ENCODE measurements at places on chromosomes 16 and 17. TPM values are rescaled to one million over a fixed set of nuclear protein-coding genes. Genes with fewer than 3 reads are reported as not detected.
A peak's percentile ranks its signal among the peaks of the same experiment; 100 is the strongest.

Gene PERCC1
- 0.25 TPM for total RNA-seq

GRCh38 chr17:71980171-71980570, 140.6 kb upstream of the SOX9 start:
- H3K4me3 ChIP-seq: no peak overlapping the region
- H3K4me1 ChIP-seq: no peaks in the 10 kb centered on the region
- H3K36me3 ChIP-seq: no peaks in the 10 kb centered on the region
- no peak for DNase-seq

Gene KATNIP
- 10.1 TPM for total RNA-seq

DNA sequence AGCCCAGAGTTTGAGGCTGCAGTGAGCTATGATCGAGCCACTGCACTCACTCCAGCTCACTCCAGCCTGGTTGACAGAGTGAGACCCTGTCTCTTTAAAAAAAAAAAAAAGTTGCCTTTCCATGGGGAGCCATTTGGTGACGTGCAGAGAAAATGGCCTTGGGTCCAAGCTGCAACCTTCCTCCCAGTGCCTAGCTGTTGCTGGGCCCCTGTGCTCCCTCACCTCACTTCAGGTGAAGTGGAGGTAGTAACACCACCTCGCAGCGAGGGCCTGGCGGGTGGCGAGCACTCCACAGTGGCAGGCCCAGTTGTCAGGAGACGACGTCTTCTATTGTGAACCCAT, 17.4 kb downstream of the SYT17 start:
- H3K27me3 ChIP-seq: peaks cover 11% of the 10 kb centered on the region
- H3K27ac ChIP-seq: no peak overlapping the region
- no peak overlapping the region for H3K4me3 ChIP-seq
- peaks cover 2% of the 10 kb centered on the region for H3K36me3 ChIP-seq
- no peak for DNase-seq

Gene CACNB1
- total RNA-seq: 12.7 TPM

GRCh38 chr16:59108374-59108773, 374.3 kb upstream of the GOT2 start:
- H3K4me3 ChIP-seq: no peak overlapping the region
- no peak overlapping the region for H3K27ac ChIP-seq
- DNase-seq: no peak
- H3K4me1 ChIP-seq: no peaks in the 10 kb centered on the region
- H3K27me3 ChIP-seq: no peaks in the 10 kb centered on the region

- H3K27ac ChIP-seq: peak overlapping the region; percentile 38
- peaks cover 5% of the 10 kb centered on the region for H3K27me3 ChIP-seq
- H3K4me1 ChIP-seq: peaks cover 16% of the 10 kb centered on the region
Measured at GRCh38 chr17:48478224-48479013, 48.4 kb upstream of the SKAP1 start.

Gene MYCBPAP
- 0.56 TPM for total RNA-seq

Gene PRR14
- 90.1 TPM for total RNA-seq

Gene ZNF597
- total RNA-seq: 2.7 TPM

- no peaks in the 10 kb centered on the region for H3K36me3 ChIP-seq
- no peaks in the 10 kb centered on the region for H3K27me3 ChIP-seq
- DNase-seq: no peak
- H3K4me3 ChIP-seq: no peak overlapping the region
- H3K4me1 ChIP-seq: no peaks in the 10 kb centered on the region
- H3K27ac ChIP-seq: no peak overlapping the region
Measured at GRCh38 chr17:78601577-78602190, 24.5 kb upstream of the DNAH17 start.

- no peak overlapping the region for H3K27ac ChIP-seq
- H3K4me1 ChIP-seq: peaks cover 5% of the 10 kb centered on the region
- H3K27me3 ChIP-seq: peaks cover 62% of the 10 kb centered on the region
- no peak overlapping the region for H3K4me3 ChIP-seq
Measured at GRCh38 chr17:44653954-44654353, 2.3 kb upstream of the MEIOC start.

GRCh38 chr17:57016764-57017116, 38.8 kb downstream of the SCPEP1 start:
- no peaks in the 10 kb centered on the region for H3K4me1 ChIP-seq
- peaks cover 4% of the 10 kb centered on the region for H3K27me3 ChIP-seq
- H3K4me3 ChIP-seq: no peak overlapping the region
- H3K36me3 ChIP-seq: no peaks in the 10 kb centered on the region
- DNase-seq: no peak

Gene MPDU1
- total RNA-seq: 72.8 TPM

DNA sequence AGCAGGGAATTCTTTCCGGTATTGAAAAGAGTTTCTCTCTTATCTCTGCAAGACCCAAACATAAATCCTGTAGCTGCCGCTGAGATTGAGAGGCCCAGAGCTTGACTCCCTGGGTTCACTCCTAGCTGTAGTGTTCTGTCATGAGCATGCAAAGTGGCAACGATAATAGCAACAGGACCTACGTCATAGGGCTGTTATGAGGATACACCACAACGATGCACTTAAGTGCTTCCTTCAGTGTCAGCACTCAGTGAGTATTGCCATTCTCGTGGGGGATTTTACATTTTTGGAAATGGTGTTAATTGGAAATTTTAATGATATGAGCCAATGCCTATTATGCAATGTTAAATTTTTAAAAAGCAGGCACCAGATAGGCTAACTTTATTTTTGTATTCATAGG, 199.8 kb downstream of the CYLD start:
- DNase-seq: no peak
- no peak overlapping the region for H3K4me3 ChIP-seq
- H3K36me3 ChIP-seq: no peaks in the 10 kb centered on the region

Gene GRAPL
- 3.1 TPM for total RNA-seq

DNA sequence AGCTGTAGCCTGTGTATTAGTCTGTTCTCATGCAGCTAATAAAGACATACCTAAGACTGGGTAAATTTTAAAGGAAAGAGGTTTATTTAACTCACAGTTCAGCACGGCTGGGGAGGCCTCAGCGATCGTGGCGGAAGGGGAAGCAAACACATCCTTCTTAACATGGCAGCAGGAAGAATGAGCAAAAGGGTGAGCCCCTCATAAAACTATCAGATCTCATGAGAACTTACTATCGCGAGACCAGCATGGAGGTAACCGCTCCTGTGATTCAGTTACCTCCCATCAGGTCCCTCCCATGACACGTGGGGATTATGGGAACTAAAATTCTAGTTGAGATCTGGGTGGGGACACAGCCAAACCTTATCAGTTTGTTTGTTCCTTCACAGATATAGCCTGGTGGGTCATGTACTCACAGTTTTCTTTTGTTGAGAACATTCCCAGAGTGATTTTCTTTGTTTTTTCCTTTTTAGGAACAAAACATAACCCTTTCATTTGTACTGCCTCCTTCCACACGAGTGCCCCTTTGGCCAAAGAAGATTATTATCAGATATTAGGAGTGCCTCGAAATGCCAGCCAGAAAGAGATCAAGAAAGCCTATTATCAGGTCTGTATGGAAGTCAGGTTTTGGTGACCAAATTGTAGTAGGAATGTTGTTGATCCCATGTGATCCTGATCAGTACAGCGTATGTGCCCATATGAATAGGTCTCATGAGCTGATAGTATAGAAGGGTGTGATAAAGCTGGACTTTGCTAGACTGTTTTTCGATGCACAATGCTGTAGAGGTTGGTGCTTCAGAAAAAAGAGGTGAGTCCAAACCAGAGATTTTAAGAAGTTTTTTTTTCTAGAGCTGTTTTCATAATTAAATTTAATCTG, 8.5 kb downstream of the DNAJA3 start:
- no peak overlapping the region for H3K27ac ChIP-seq
- no peaks in the 10 kb centered on the region for H3K27me3 ChIP-seq
- DNase-seq: no peak
- H3K36me3 ChIP-seq: peaks cover 18% of the 10 kb centered on the region
- peaks cover 14% of the 10 kb centered on the region for H3K4me1 ChIP-seq

GRCh38 chr17:29018788-29019474, 13.1 kb upstream of the SEZ6 start:
- no peak overlapping the region for H3K27ac ChIP-seq
- no peak overlapping the region for H3K4me3 ChIP-seq
- H3K36me3 ChIP-seq: no peaks in the 10 kb centered on the region
- DNase-seq: no peak
- H3K4me1 ChIP-seq: peaks cover 8% of the 10 kb centered on the region

DNA sequence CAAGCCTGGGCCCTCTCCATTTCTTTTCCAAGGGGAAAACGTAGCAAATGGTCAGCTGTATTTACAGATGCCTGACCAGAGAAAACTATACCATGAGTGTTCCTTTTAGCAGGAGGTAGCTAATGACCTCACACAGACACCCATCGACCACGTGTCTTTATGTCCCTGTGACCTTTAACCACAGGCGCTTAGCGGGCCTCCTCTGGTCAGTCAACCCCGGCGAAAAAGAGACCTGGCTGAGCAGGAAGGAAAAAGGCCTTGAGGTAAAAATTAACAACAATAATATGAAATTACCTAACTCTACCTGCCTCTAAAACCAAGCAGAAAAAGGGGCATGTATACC, 9.1 kb downstream of the NUDT16L1 start:
- H3K4me3 ChIP-seq: no peak overlapping the region
- no peak overlapping the region for H3K27ac ChIP-seq
- no peaks in the 10 kb centered on the region for H3K27me3 ChIP-seq
- peaks cover 13% of the 10 kb centered on the region for H3K4me1 ChIP-seq

DNA sequence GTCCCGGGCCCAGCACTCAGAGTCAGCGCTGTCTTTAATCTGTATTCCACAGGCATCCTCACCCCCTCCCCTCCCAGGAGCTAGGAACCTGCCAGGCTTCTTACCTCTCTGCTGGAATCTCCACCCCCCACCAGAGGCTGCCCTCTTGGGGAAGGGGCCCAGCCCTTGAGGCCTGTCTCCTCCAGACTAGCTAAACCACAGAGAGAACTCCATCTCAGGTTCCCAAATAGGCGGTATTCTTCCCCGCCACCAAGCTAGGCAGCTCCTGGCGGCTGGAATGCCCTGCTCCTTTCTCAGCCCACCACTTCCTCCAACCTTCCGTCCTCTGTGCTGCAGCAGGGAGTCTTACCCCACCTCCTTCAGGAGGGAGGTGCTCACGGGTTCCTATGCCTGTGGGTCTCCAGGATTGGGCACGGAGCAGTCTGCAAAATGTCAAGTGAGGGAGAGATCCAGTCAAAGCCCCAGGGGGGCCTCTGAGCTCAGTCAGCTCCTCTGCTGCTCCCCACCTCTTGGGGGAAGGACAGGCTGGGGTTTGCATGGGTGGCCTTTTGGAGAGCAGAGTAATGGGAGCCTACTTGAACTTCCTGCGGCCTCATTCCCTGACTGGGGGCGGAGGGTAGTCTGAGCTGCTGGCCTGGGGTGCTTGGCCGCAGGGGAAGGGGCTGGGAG, 55.7 kb downstream of the SREBF1 start:
- H3K36me3 ChIP-seq: no peaks in the 10 kb centered on the region
- H3K4me3 ChIP-seq: no peak overlapping the region
- peaks cover 4% of the 10 kb centered on the region for H3K27me3 ChIP-seq
- no peak overlapping the region for H3K27ac ChIP-seq
- peaks cover 21% of the 10 kb centered on the region for H3K4me1 ChIP-seq

DNA sequence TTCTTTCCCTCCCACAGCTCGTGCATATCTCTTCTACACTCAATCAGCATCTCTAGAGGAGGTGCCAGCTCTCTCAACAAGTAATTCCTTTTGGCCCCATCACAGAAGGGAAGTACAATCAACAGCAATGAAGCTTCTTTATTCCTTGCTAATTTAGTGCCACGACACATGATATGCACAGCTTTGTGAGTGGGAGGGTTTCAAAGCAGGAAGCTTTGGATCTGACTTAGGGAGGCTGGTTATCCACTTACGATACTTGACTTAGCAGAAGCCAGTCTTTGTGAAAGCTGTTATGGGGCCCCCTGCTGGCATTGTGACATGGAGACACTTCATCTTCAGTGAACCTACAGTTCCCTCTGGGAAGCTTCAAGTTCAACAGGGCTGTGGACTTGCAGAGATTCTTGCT, 81.0 kb downstream of the TMEM100 start:
- H3K27ac ChIP-seq: no peak overlapping the region
- H3K27me3 ChIP-seq: peaks cover 18% of the 10 kb centered on the region
- H3K36me3 ChIP-seq: no peaks in the 10 kb centered on the region
- no peak overlapping the region for H3K4me3 ChIP-seq
- DNase-seq: peak; percentile 18
- no peaks in the 10 kb centered on the region for H3K4me1 ChIP-seq

Gene ADAM11
- 0.10 TPM for total RNA-seq

DNA sequence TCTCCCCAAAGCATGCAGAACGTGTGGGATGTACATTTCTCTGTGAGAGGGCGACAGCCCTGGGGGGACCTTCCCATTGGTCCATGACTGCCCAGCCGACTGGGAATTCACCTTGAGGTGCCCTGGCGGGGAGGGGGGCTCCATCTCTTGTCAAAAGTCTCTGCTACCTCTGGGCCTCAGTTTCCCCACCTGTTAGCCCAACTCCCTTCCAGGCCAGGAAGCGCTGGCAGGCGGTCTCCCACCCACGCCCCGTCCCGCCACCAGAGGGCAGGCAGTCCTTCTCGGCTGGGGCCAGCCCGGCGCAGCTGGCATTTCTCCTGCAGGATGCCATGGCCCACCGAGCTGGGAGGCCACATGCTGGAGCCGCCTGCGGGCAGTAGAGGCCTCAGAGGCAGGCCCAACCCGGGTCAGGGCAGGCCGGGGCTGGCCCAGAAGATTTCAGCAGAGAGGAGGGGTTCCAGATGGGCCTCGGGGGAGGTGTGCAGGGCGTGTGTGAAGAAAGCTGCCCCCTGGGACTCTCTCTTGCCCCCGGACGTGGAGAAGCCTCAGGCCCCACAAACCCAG, 16.6 kb downstream of the CD7 start:
- no peaks in the 10 kb centered on the region for H3K36me3 ChIP-seq
- peaks cover 77% of the 10 kb centered on the region for H3K4me1 ChIP-seq
- H3K27me3 ChIP-seq: no peaks in the 10 kb centered on the region
- DNase-seq: peak; percentile 74
- peak overlapping the region; percentile 59 for H3K4me3 ChIP-seq

GRCh38 chr16:47069313-47069712, 74.4 kb downstream of the NETO2 start:
- H3K27ac ChIP-seq: no peak overlapping the region
- H3K27me3 ChIP-seq: peaks cover 7% of the 10 kb centered on the region
- H3K36me3 ChIP-seq: no peaks in the 10 kb centered on the region
- no peak for DNase-seq
- no peak overlapping the region for H3K4me3 ChIP-seq

Gene DOC2A
- 1.4 TPM for total RNA-seq

Gene CA4
- not detected for total RNA-seq

Gene CCL5
- 18.1 TPM for total RNA-seq

Gene CHST6
- total RNA-seq: 0.06 TPM

- H3K36me3 ChIP-seq: peaks cover 15% of the 10 kb centered on the region
- no peak overlapping the region for H3K4me3 ChIP-seq
- no peak overlapping the region for H3K27ac ChIP-seq
- H3K4me1 ChIP-seq: peaks cover 24% of the 10 kb centered on the region
- DNase-seq: no peak
Measured at GRCh38 chr17:57620576-57620975, 124.5 kb downstream of the CCDC182 start.

Data from activated naive CD8-positive, alpha-beta T cell treated with anti-CD3 and anti-CD28 coated beads for 36 hours (primary cell).